ENCODE measurements at places on chromosomes 6 and 20.

GRCh38 chr20:60469829-60470228 lies 511.6 kb downstream of the CDH26 start:
- no peak for DNase-seq

- DNase-seq, result no peak
Measured at GRCh38 chr6:156928126-156928525, 150.9 kb downstream of the ARID1B start.

- no peak for DNase-seq
Measured at GRCh38 chr6:164344801-164345291, 930.3 kb downstream of the QKI start.

GRCh38 chr6:134589512-134589911 lies 271.6 kb upstream of the SGK1 start:
- DNase-seq, result no peak

- no peak for DNase-seq
Measured at GRCh38 chr6:40138273-40138720, 204.0 kb upstream of the MOCS1 start.

DNA sequence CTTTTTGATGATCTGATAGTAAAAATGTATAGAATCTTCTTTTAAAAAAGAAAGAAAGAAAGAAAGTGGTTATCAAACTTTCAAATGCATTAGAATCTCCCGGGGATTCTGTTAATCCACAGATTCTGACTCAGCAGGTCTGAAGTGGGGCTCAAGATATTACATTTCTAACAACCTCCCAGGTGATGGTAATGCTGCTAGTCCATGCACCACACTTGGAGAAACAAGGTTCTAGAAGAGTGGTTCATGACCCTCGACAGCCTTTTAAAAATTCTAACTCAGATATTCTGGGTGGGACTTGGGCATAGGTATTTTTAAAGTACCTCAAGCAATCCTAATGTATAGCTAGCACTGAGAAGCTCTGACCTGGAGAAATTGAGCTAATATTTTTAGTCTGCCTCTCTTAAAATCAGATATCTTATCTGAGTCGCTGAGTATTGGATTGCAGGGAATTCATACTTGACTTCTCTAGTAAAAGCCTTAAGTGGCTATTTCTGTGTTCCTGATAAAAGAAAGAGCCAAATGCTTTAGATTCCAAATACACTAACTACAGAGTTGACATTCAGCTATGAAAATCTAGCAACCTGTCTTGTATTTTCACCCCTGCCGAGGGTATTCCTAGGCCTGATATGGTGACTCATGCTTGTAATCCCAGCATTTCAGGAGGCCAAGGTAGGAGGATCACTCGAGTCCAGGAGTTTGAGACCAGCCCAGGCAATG lies 252.4 kb downstream of the PHACTR1 start:
- no peak for DNase-seq

GRCh38 chr6:22221211-22221610 lies 75.6 kb downstream of the PRL start:
- no peak for DNase-seq

DNA sequence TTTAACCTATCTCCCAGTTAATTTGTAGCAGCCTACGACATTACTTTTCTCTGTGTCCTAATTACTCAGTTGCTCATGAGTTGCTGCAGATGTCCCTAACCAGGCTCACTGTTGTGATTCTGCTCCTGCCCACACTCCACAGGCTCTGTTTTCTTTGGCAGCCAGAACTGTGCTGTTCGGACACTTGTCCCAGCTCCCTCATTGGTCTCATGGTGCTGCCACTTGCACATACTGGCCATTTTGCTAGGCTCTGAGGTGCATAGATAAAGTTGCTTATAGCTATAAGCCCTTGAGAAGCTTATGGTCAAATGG lies 55.0 kb downstream of the NOX3 start:
- DNase-seq, result no peak

DNA sequence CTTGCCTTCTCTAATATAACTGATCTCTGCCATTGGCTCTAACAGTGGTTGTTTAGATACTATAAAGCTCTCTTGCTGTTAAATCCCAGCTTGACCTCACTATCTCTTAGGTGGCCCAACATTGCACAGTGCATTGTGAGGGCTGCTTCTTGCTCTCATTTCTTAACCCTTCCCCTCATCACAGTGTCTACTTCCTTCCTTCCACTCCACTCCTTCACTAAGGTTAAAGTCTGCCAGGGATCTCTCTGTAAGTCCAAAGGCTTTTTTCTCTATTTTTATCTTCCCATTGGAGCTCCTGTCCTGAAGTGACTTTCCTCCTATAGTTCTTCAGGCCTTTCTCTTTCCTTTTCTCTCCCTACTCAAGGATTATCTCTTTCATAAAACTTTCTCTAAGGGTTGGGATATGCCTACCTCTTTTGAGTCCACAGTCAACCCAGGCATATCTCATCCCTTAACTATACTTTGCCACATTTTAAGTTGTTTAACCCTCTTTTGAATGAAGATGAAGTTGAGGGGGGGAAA lies 4.0 kb upstream of the TBC1D22B start:
- no peak for DNase-seq

- DNase-seq, result no peak
Measured at GRCh38 chr20:51573576-51574243, 31.2 kb upstream of the NFATC2 start.

DNA sequence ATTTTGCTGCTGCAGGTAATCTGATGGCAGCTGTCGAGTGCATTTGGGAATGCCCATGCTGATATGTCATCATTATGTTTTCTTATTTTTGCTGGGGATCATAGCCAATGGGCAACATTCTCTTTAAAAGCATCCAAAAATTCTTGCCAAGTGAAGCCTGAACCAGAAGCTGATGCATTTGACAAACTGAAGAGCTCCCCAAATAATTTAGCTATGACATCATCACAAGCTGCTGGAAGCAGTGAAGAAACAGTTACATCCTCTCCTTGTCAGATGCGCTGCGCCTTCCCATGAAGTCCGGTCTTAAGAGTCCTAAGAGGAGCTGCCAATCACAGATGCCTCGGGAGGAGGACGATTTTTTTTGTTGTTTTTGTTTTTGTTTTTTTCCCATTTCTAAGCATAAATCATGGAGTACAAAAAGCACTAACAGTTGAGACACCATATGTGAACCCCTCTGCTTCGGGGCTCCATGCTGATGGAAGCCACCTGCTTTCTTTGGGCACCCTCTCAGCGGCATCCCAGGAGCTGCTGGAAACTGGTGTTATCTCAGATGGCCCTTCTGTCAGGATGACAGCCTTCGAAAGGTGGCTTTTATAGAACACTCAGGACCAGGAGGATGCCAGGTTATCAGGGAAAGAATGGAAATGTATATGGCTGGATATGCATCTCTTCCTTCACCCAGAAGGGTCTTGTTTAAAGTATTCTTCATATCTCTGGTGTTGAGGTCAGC lies 56.1 kb upstream of the FOXQ1 start:
- no peak for DNase-seq

DNA sequence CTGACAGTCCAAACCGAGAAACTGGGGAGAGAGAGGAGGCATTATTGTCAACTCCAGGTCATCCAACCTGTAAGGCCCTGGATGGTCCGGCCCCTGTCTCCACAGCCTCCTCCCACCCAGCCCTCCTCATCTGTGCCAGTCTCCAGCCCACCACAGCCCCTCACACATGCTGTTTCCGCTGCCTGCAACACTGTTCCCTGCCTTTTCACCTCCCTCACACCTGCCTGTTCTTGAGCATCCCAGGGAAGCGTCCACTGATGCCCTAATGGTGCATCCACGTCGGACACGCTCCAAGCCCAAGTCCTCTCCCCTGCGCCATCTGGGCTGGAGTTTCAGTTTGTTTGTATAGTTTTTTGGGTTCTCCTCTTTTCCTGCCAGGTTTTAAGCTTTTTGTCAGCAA lies 52.0 kb downstream of the BMP7 start:
- no peak for DNase-seq

DNA sequence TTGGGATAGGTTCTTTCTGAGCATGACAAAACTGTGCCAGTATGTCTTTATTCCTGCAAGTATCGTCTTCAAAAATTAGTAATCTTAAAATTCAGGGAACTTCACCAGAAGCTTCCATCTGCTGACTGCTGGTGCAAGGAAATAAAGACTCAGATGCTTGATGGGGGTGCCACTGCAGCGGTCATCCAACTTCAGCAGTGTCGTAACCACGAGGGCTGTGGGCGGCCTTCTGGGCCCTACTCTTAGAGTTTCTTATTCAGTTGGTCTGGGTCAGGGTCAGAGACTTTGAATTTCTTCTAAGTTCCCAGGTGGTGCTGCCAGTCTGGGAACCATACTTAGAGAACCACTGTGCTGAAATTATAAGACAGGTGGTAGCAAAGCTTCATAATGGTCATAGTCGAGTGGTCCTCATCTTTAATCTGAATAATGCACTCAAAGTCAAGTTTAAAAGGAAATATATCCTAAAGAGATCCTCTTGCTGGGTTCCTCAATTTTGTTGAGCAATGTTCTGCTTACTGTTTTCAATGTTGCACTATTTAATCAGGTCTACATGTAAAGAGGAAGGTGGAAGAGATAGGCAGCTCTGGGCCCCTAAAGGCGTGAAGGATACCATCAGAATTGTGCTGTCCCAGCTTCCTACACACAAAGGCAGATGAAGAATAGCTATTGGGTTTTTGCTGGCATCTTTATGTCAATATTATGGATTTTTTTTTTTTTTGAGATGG lies 165.4 kb upstream of the GMDS start:
- no peak for DNase-seq

DNA sequence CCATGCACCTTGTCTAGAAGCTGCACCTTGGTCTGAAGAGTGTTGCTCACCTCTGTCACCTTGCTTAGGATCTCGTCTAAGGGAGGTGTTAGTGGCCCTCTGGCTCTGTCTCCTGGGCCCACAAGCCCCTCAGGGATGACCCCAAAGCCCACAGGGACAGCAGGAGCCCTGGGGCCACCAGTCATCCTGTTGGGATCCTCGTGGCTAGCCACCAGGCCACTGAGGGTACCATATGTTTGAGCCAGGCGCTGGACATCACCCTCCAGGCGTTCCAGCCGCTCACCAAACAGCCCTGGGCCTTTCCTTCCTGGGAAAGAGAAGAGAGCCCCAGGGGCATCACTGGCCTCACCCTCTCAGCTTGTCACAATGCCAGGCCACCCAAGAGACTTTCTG lies 3.9 kb downstream of the EMILIN3 start:
- no peak for DNase-seq

DNA sequence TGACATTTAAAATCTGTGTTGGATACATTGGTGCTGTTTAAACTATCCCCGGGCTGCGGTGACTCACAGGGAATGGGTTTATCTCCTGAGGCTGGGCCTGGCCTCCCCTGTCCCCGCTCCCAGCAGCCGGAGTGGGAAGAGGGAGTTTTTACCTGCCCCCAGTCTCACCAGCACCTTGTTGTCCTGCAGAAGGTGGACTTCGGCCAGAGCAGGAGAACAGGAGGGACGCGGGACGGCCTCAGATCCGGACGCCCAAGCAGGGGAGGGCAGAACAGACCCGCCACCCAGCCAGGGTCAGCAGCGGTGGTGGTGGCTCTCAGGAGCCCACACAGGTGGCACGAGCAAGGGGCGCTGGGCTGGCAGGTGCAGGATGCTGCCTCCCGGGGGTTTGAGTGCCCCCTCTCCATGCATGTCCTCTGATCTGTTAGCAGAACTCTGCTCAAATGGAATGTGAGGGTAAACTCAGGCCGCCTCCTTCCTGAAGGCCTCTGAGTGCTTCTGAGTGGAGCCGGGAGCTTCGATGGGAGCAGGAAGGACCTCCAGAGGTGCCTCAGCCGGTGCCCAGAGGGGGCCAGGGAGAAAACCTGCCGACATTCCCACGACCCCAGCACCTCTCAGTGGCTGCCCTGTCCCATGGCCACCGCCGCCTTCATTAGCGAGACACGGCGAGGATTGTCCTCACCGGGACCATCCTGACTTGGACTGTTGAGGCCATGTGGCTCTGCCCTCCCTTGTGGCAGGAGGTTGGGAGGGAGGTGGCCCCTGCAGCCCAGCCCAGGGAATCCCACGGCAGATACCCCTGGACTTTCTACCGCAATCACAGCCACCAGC lies 43.4 kb upstream of the MRGBP start:
- DNase-seq, result no peak
